ENCODE measurements at places on chromosomes 1 and 21. TPM values are rescaled to one million over a fixed set of nuclear protein-coding genes. Genes with fewer than 3 reads are reported as not detected.

Gene KLHDC9
- total RNA-seq, result 1.7 TPM

Gene NBPF3
- total RNA-seq, result 7.4 TPM

GRCh38 chr1:62241371-62242131 is 46.9 kb downstream of the L1TD1 start:
- no peak for DNase-seq

Gene SPRR2G
- total RNA-seq, result not detected

Gene OR2L5
- not detected for total RNA-seq

DNA sequence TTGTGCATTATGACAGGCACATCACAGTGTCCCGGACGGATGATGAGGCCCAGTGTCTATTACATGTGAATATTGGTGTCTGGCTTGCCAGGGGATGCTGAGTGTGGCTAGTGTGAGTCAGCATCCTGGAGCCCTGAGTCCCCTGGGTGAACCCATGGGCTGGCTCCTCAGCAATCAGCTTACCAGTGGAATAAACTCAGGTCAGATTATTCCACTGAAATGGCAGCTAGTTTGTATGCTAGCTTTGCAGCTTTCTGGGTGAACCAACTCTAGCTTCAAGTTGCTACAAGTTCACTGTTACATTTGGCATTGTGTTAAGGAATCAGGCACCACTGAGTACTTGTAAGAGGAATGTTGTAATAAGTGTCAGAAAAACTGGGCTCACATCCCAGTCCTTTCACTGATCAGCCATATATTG is 23.9 kb upstream of the RPTN start:
- DNase-seq, result peak; percentile 21

- no peak for DNase-seq
Measured at GRCh38 chr1:164519426-164519825, 39.6 kb upstream of the PBX1 start.

- peak; percentile 28 for DNase-seq
Measured at GRCh38 chr21:14403681-14404318, 20.9 kb upstream of the HSPA13 start.

GRCh38 chr1:37605806-37606474 is 10.2 kb upstream of the GNL2 start:
- DNase-seq, result no peak

DNA sequence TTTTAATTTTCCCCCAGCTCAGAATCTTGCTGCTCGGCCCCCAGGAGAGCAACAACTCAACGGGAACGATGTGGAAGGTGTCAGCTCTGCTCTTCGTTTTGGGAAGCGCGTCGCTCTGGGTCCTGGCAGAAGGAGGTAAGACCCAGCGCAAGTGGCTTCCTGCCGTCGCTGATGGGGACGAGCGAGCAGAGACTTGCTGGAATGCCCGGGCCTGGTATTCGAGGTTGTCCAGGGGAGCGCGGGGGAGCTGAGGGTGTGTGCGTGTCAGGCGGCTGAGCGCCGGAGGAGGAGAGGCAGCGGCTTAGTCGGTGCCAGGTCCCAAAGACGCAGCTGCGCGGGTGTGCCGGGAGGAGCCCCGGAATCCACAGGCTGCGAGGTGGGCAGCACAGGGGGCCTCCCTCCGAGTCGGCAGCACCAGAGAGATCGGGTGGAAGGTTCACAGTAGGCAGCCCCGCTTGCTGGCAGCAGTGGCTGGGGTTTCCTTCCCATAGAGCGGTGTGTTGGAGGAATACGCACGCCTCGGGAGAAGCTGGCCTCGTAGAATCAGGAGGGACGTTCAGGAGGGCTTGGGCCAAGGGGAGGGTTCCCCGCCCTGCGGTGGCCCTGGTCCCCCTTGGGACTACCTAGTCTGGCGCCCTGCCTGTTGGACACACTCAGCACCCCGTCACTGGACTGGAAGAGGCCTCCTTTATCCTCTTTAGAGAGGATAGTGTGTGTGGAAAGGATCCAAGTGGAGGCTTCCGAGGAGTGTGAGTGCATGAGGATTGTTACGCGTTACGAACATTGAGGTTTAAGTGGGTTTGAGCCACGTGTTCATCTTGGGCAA is 547 bp downstream of the PDPN start:
- DNase-seq, result no peak

Gene SPRR5
- total RNA-seq, result not detected

Gene MX1
- 6.7 TPM for total RNA-seq

All from dermis microvascular lymphatic vessel endothelial cell (primary cell).